ENCODE measurements at places on chromosomes 1 and 21. TPM values are rescaled to one million over a fixed set of nuclear protein-coding genes. Genes with fewer than 3 reads are reported as not detected.
A peak's percentile ranks its signal among the peaks of the same experiment; 100 is the strongest.

ESPN gene
- total RNA-seq: 0.83 TPM

DNA sequence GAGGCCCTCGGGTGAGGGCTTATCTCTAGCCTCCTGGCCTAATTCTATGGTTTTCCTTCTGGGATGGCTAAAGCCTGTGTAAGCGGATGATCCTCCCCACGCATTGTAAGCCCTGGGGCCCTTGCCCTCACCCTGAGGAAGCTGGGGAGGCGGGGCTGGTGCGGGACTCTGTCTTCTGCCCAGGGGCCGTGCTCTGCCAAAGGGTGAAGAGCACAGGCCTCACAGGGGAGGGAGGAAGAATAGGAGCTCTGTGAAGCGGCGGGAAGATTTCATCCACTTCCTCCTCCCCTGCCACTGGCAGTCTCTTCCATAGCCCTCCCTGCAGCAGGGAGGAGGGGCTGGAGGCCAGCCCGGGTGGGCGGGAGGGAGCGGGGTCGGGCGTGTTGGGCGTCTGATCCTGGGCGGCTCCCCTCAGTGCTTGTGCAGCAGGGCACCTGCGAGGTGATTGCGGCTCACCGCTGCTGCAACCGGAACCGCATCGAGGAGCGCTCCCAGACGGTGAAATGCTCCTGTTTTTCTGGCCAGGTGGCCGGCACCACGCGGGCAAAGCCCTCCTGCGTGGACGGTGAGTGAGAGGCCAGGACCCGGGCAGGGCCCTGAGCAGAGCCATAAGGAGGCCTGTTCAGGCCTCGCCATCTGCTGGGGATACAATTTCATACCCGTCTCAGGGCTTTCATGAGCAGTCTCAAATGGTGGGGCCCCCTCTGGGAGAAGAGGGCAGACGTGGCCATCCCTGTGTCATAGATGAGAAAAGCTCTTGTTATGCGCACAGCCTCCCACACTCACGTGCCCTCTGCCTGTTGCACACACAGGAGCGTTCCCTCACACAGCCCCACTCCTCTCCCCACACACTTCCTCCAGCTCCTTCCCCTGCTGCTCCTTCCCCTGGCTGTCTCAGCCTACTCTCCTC is 7.7 kb upstream of the PPM1J start:
- no peaks in the 10 kb centered on the region for H3K36me3 ChIP-seq
- peaks cover 10% of the 10 kb centered on the region for H3K27me3 ChIP-seq
- H3K27ac ChIP-seq: no peak overlapping the region
- H3K4me3 ChIP-seq: no peak overlapping the region

GRCh38 chr1:214215583-214215982 is 65.4 kb upstream of the SMYD2 start:
- no peak for DNase-seq
- H3K27me3 ChIP-seq: peaks cover 12% of the 10 kb centered on the region
- no peak overlapping the region for H3K4me3 ChIP-seq

JTB gene
- total RNA-seq: 151 TPM

TMEM125 gene
- total RNA-seq: not detected

DNA sequence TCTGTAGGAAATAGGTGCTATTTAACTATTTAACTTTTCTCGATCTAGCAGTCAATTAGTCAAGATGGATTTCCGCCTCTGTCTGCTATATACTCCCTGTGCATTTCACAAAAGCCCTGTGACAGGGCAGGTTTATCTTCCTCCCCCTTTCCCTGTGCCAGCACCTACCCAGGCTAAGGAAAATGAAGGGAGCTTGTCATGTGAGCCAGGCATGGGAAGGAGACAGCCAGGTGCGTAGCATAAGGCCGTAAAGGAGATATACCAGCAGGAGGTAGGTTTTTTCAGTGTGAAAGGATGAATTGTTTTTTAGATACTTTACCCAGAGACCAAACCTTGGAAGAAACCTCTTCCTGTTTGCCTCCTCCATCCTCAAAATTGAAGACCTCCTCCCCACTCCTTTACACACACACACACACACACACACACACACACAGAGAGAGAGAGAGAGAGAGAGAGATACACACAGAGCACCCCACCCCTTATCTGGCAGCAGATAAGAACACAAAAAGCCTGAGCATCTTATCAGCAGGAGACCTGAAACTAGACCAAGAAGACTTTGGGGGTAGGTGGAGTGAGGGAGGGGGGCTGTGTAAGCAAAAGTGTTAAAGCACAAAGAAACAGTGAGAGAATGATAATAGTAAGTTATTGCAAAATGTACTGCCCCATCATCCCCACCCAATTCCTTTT is 12.0 kb upstream of the TARBP1 start:
- no peak overlapping the region for H3K27ac ChIP-seq
- DNase-seq: no peak
- H3K4me1 ChIP-seq: peaks cover 50% of the 10 kb centered on the region
- H3K36me3 ChIP-seq: no peaks in the 10 kb centered on the region
- peaks cover 3% of the 10 kb centered on the region for H3K27me3 ChIP-seq

DNA sequence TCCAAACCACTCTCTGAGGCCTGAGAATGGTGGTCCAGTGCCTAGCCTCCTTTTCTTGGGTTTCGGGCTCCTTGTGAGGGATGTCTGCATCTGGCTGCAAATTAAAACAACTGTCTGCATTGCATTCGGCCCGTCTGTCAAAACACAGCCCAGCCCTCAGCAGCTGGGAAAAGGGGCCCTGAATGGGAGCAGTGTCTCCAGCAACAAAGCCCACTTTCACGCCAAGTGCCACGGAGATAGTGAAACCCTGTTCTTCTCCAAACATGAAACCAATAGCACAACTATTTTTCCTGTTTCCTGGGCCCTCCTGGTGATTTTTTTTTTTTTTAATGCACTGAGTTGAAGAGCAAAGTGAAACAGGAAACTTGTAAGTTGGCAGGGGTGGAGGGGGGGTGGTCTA is 138.4 kb downstream of the PLXNA2 start:
- H3K27ac ChIP-seq: no peak overlapping the region
- H3K27me3 ChIP-seq: no peaks in the 10 kb centered on the region
- H3K4me1 ChIP-seq: no peaks in the 10 kb centered on the region
- no peak for DNase-seq
- no peaks in the 10 kb centered on the region for H3K36me3 ChIP-seq

SH2D2A gene
- total RNA-seq: 297 TPM

TRIM45 gene
- total RNA-seq: 0.27 TPM

NSUN4 gene
- 29.3 TPM for total RNA-seq

DNA sequence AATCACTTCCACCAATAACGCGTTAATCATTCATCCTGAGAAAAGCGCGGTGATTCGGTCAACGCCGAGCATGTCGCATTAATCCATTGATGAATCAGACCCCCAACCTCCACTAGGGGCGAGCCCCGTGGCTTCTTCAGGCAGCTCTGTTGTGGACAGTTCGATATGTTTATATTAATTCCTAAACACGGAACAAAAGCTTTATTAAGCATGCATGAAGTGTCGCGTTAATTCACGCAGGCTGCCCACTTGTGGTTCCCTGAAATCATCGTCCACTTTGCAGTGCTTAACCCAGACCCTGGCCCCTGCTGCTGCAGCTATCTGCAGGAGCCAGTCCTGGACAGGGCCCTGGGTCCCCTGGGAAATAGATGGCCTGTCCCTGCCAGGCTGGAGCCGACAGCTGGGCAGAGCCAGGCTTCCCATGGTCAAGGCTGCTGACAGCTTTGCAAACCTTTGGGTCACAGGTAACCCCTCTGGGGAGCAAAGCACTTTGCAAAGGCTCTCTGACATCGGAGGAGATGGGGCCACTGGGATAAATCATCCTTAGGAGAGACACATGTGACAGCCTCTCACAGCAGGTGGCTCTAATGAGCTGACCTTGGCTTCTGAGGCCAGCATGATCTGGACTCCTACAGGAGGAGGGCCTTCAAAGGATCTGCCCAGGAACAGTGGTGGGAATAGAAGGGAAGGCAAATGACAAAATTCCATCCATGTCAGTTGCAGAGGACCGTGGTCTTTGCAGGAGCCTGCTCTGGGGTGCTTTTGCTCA is 137.0 kb upstream of the AJAP1 start:
- H3K36me3 ChIP-seq: no peaks in the 10 kb centered on the region
- no peak for DNase-seq
- H3K27ac ChIP-seq: no peak overlapping the region
- H3K4me3 ChIP-seq: no peak overlapping the region

DNA sequence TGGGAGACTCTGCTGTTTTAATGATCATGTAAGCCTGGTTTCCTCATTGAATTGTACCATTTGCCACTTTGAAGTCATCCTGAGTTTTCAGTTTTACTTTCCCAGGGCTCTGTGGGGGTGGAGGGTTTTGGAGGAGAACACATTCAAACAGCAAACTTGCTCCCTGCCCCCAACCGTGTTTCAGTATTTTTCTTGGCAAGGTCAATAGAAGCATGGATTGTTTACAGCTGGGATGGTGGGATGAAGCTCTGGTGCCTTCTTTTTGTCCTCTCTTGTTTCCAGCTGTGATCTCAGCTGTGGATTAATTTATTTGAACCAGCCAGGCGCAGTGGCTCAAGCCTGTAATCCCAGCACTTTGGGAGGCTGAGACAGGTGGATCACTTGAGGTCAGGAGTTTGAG is 54.3 kb upstream of the SERBP1 start:
- no peaks in the 10 kb centered on the region for H3K27me3 ChIP-seq
- no peak overlapping the region for H3K4me3 ChIP-seq
- H3K27ac ChIP-seq: no peak overlapping the region

DNA sequence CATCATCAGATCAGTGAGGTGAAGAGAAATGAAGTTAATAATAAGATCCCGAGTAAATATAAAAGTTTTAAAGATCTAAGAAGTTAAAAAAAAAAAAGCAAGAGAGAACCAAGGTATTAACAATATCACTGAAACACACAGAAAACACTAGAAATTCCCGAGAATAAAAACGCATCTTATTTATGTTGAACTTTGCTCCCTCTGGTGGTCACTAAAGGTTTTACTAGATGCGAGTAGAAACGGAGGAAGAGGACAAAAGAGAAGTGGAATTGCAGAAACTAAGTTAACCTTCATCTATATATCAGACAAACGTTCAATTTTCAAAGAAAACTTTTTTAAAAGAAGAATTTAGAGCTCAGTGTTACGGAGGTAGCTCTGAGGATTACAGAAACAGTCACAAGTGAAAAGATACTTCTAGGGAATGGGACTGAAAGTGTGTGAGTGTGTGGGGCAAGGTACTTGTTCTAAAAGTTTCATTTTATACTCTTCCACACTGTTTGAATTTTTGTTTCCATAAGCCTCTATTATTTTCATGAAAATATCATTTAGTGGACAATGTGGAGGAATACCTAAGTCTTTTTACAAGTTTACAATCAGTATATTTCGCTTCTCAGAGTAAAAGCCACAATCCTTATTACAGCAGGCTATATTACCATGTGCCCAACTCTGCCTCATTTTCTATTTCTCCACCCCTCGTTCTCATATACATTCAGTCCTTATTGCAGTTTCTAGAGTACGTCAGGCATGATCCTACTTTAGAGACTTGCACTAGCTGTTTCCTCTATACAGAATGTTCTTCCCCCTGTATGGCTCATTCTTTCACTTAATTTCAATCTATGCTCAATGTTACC is 19.7 kb downstream of the ACBD6 start:
- H3K4me1 ChIP-seq: peaks cover 16% of the 10 kb centered on the region
- peaks cover 21% of the 10 kb centered on the region for H3K36me3 ChIP-seq
- H3K4me3 ChIP-seq: no peak overlapping the region
- H3K27ac ChIP-seq: no peak overlapping the region

CTXND2 gene
- not detected for total RNA-seq

- no peak within 1 kb of the TSS for H3K4me3 ChIP-seq
- no peaks in the 10 kb centered on the region for H3K4me1 ChIP-seq
- no peaks in the 10 kb centered on the region for H3K36me3 ChIP-seq
- H3K27ac ChIP-seq: no peak within 1 kb of the TSS
- H3K27me3 ChIP-seq: no peaks in the 10 kb centered on the region
Measured at GRCh38 chr1:230747127-230747730, at the start of gene CAPN9. TSS of gene CAPN9 (plus strand) at chr1:230747388. CDS start at chr1:230747497, 109 bp downstream.

- H3K27ac ChIP-seq: no peak overlapping the region
- H3K27me3 ChIP-seq: peaks cover 3% of the 10 kb centered on the region
- H3K36me3 ChIP-seq: no peaks in the 10 kb centered on the region
- DNase-seq: no peak
Measured at GRCh38 chr21:27021801-27022200, 54.9 kb upstream of the ADAMTS5 start.

DNA sequence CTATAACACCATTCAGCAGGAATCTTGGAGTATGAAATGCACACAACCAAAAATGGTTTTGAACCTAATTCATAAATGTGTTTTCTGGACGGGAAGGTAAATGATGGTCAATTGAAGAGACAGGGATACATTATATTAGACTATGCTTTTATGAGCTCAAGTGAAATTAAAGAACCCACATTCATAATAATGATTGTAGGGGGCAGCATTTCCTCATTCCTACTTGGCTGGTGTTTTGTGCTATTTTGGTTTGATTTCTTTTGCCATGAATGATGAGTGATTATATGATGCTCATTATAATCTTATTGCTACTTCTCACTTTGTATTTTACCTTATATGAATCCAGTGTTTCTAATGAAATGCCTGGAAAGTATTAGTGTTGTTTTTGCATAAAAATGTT is 372 bp downstream of the OR2L3 start:
- no peak for DNase-seq
- H3K4me1 ChIP-seq: no peaks in the 10 kb centered on the region
- H3K4me3 ChIP-seq: no peak overlapping the region
- H3K27me3 ChIP-seq: no peaks in the 10 kb centered on the region

DNA sequence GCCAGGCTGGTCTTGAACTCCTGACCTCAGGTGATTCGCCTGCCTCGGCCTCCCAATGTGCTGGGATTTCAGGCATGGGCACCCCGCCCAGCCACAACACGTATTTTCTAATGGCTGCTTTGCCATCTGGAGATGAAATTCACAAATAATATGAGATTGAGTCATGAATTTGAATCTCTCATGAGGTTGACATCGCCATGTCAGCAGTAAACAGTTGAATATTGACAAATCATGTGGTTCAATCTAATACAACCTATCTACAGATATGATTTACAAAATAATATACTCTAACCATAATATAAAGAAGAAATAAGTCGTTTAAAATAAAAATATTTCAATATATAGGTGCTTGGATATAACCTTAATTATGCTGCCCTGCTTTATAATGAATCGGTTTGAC is 42.1 kb downstream of the MYOM3 start:
- H3K27me3 ChIP-seq: peaks cover 2% of the 10 kb centered on the region
- H3K36me3 ChIP-seq: no peaks in the 10 kb centered on the region
- H3K4me1 ChIP-seq: no peaks in the 10 kb centered on the region
- no peak overlapping the region for H3K4me3 ChIP-seq
- DNase-seq: no peak
- H3K27ac ChIP-seq: no peak overlapping the region

- no peaks in the 10 kb centered on the region for H3K36me3 ChIP-seq
- no peaks in the 10 kb centered on the region for H3K4me1 ChIP-seq
- H3K27me3 ChIP-seq: no peaks in the 10 kb centered on the region
- no peak overlapping the region for H3K4me3 ChIP-seq
- H3K27ac ChIP-seq: no peak overlapping the region
- no peak for DNase-seq
Measured at GRCh38 chr1:241413974-241414373, 57.0 kb upstream of the RGS7 start.

- no peaks in the 10 kb centered on the region for H3K4me1 ChIP-seq
- DNase-seq: no peak
- peaks cover 2% of the 10 kb centered on the region for H3K36me3 ChIP-seq
- no peaks in the 10 kb centered on the region for H3K27me3 ChIP-seq
- no peak overlapping the region for H3K27ac ChIP-seq
Measured at GRCh38 chr1:97738270-97738669, 182.6 kb downstream of the DPYD start.

SPRR2E gene
- not detected for total RNA-seq

- peak overlapping the region; percentile 38 for H3K4me3 ChIP-seq
- peak; percentile 85 for DNase-seq
- H3K27me3 ChIP-seq: peaks cover 5% of the 10 kb centered on the region
- H3K27ac ChIP-seq: peak overlapping the region; percentile 67
- peaks cover 22% of the 10 kb centered on the region for H3K4me1 ChIP-seq
Measured at GRCh38 chr21:43854773-43855633, 10.0 kb upstream of the AGPAT3 start.
